ENCODE measurements at places on chromosomes 11 and 22.
A peak's percentile ranks its signal among the peaks of the same experiment; 100 is the strongest.

- no peak for DNase-seq
Observed at GRCh38 chr11:76296731-76297542, 84.0 kb downstream of the THAP12 start.

GRCh38 chr22:22959147-22959827, 71.7 kb downstream of the IGLL5 start:
- peak; percentile 38 for DNase-seq

DNA sequence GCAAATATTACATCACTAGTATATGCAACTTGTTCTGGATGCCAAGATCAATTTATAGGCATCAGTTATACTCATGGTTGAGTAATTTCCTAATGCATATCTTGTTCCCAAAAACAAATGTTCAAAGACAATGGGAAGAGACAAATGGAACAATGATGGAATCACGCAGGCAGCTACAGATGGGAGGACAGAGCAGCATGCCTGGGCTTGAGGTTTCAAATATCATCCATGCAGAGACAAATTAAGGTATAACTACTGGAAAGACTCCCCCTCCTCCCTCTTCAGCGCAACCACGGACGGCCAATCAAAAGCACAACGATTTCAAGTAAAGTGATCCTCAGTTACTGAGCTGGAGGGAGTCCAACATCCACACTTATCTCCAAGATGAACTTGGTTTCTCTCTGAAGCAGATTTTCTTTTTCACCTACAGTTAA, 106.8 kb downstream of the CCDC83 start:
- DNase-seq, result no peak

DNA sequence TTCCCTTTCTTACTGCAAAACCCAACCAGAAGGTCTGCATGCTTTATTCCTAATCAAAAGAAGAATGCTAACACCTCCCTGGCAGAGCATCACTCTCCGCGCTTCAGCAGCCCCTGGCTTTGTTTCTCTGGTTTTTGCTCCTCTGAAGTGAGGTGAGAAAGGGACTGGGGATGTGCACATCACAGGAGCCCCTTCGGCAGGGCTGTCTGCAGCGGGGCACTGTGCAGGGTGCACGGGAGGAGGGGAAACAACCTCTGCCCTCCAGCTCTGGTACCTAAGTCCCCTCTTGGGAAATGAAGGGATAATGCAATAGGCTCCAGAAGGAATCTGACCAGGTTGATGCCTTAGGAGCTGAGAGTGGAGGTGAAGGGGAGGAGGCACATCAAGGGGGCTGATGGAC, 312.7 kb downstream of the NTM start:
- DNase-seq, result no peak

DNA sequence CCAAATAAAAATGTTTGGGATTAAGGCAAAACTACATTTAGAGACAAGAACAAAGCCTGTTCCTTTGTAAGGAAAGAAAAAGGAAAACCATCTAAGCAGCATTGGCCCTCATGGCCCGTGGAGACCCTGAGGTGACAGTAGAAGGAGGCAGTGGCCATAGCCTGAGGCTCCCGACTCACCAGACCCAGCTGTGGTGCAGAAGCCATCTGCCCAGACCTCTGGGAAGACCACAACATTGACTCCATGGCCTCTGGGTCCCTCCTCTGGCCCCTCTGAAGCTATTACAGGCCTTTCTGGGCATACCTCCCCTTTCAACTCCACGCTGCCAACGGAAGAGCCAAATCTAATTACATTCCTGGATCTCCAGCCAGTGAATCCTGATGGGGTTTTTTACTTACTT, 6.4 kb downstream of the PRAME start:
- DNase-seq, result no peak

GRCh38 chr22:49689858-49690257, 137.8 kb downstream of the BRD1 start:
- DNase-seq, result no peak

- DNase-seq, result no peak
Observed at GRCh38 chr11:44377121-44377520, 67.2 kb upstream of the ALX4 start.

- no peak for DNase-seq
Observed at GRCh38 chr11:76067099-76067498, 139.2 kb downstream of the WNT11 start.

DNA sequence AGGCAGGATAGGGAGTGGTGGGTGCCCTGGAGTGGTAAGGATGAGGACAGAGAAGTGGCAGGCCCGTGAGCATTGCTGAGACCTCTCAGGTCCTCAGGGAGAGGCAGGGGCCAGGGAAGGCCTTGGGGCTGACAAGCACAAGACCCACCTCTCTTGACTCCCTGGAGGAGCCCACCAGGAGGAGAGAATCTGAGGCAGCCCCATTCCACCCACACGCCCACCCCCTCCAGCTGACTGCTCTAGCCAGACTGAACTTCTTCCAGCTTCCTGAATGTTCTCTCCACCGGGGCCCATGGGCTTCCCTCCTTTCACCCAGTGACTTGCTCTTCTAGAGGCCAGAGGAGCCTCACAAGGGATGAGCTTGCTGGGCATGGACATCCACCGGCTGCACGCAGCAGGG, 1403.0 kb downstream of the BRD1 start:
- no peak for DNase-seq

DNA sequence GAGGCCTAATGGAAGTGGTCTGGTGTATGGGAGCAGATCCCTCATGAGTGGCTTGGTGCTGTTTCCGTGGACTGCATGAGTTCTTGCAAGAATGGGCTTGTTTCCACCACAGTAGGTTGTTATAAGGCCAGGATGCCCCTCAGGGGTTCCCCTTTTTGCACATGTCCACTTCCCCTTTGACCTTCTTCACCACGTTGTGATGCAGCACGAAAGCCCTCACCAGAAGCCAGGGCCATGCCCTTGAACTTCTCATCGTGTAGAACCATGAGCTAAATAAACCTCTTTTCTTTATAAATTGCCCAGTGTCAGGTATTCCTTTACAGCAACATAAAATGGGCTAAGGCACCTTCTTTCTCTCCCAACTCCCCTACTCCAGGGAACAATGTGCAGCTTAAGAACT, 2.8 kb upstream of the NARS2 start:
- DNase-seq, result no peak

- no peak for DNase-seq
Observed at GRCh38 chr22:43974028-43974545, 18.8 kb downstream of the SAMM50 start.

DNA sequence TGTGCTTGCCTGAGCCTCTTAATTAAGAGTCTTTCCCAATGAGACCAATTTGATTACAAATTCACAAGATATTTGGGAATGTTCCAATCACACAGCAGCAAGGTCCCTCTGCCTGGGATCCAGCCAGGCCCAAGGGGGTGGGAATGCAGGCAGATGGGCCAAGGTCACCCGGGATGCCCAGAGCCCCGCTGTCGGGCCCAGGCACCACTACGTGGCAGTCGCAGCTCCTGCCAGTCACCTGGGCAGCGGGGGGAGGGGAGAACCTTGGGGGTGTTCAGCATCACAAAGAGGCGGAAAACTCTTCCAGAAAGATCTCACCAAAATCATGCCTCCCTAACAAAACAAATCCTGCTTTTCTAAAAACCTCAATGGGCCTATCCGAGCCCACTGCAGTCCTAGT, 30.9 kb downstream of the PPM1F start:
- no peak for DNase-seq

GRCh38 chr11:2213890-2214526, 42.4 kb upstream of the TH start:
- DNase-seq, result no peak

DNA sequence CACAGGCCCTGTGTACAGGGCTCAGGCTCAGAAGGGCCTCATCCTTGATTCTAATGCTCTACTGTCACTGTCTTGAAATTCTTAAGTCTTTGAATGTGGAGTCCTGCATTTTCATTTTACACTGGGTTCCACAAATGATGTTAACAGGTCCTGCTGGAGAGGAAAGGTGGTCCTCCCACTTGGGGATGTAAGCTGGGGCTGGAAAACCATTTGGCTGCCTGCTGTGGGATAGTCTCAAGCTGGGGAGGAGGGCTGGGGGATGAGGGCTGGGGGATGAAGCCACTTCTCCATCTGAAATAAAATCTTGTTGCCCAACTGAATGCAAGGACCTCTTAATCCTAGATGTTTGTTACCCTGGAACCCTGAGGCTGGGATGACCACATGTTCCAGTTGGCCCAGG, 423.0 kb downstream of the TENM4 start:
- no peak for DNase-seq

- no peak for DNase-seq
Observed at GRCh38 chr11:69386594-69387408, 92.8 kb downstream of the MYEOV start.

DNA sequence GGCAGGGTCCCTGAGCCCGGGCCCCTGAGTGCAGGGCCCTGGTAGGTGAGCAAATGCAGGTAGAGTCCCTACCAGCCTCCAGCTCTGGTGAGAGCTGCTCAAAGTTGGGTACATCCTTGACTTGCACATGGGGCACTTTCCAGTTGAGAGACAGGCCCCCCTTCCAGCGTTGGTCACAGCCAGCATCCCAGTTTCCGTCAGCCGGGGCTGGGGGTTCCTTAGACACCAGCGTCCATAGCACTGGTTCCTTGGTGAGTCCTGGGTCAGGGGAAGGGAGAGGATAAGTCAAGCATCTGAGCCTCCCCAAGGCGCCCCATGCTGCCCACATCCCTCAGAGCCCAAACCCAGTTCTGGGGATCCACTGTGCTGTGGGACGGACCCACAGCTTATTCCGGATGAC, 5.6 kb downstream of the PNPLA5 start:
- no peak for DNase-seq

- DNase-seq, result no peak
Observed at GRCh38 chr11:134691985-134692384, 279.9 kb upstream of the B3GAT1 start.

DNA sequence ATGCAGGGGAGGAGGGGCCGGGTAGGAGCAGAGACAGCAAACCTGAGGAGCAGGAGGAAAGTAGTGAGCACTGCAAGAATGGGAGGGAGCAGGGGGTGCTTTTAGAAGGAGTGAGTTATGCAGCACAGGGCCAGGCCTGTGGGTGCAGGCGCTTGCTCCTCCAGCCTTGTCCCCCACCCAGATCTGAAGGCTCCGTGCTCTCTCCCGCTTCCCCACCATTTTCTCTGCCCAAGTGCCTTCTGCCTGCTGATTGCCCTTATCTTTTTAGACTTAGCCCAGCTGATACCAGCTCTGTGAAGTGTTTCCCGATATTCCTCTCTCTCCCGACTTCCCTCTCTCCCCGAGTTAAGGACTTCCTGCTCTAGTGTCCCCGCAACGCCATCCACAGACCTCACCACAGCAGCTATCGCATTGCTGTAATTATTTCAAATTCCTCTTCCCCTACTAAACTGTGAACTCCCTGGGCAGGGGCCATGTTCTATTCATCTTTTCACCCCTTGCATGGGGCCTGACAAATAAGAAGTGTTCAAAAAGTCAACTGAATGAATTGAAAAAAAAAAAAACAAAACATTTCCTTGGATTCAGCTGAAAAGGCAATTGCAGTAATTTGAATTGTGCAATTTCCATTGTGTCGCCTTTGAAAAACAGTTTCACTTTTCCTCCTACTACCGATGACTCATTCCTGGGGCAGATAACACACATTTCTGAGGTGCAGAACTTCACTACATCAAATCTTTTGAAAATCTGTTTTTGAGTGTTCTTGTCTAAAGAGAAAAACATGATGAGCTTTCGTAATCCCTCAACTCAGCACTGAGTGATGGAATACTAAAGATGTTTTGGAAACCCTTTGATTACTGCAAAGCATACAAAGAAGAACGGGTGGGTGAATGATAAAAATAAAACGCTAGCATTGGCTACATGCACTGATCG, 69.7 kb upstream of the BMAL1 start:
- peak; percentile 11 for DNase-seq
